ENCODE measurements at places on chromosomes 6 and 20.

- DNase-seq = no peak
Measured at GRCh38 chr6:52423971-52424381, 3.8 kb downstream of the EFHC1 start.

DNA sequence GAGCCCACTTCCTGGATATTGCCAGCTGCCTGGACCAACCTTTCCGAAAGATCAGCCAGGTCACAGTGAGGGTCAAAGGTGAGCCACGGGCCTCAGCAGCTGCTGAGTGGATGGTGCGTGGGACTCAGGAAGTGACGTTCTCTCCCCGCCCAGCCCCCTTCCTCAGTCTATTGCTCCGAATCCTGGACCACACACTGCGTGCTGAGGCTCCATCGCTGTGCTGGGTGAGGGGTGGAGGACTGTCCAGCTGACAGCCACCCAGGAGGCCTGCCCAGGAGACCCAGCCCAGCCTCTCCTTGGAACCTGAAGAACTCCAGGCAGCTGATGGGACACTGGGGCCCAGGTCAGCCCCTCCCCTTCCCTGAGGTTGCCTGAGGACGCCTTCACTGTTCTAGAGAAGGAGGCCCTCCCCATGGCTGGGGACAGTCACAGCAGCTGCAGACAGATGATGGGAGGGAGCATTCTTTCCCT, 94.4 kb upstream of the CD93 start:
- DNase-seq = no peak

DNA sequence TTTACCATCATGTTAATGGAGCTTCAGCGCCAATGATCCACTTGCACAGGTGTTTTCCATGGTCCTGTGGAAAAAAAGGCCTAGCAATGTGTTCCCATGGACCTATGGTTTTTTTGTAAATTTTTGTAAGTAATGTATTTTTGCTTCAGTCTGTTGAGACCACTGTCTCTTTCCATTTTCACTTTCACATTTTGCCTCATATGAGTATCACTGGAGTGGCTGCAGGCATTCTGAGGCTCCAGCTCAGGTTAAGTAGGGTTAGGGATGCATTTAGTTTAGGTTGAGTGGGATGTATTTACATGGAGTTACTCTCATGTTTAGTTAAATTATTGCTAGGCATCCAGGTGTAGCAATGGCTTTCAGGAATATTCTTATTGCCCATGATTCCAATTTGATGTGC, 19.2 kb upstream of the LMBRD1 start:
- DNase-seq = no peak

GRCh38 chr20:51788822-51789221, 13.5 kb downstream of the SALL4 start:
- no peak for DNase-seq

DNA sequence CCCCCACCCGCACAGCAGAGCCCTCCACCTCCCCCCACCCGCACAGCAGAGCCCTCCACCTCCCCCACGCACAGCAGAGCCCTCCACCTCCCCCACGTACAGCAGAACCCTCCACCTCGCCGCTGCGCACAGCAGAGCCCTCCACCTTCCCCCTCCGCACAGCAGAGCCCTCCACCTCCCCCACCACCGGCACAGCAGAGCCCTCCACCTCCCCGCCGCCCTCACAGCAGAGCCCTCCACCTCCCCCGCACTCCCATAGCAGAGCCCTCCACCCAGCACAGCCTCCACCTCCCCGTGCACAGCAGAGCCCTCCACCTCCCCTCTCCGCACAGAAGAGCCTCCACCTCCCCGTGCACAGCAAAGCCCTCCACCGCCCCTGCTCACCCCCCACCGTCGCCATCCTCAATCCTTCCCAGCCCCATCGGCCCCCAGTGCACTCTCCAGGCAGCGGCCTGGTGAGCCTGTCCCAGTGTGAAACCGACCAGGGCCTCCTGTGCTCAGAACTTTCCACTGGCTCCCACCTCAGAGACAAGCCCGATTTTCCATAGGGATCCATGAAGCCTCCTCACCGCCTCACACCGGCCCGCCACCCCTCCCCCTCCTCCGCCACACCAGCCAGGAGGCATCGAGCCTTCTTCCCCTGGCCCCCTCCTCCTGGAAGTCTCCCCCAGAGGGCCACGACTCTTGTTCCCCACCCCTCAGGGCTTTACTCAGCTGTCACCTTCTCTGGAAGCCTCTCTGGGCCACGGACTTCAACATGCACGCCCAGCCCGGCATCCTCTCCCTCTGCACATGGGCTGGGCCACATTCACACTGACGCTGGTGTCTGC, 347.1 kb downstream of the ZFAND3 start:
- DNase-seq = no peak

- DNase-seq = no peak
Measured at GRCh38 chr20:53077373-53078205, 105.4 kb downstream of the TSHZ2 start.

GRCh38 chr6:25064006-25064405, 128.2 kb upstream of the RIPOR2 start:
- DNase-seq = no peak

GRCh38 chr6:98800866-98801265, 33.5 kb upstream of the POU3F2 start:
- no peak for DNase-seq

- no peak for DNase-seq
Measured at GRCh38 chr6:131122007-131122406, 13.3 kb upstream of the AKAP7 start.
